Neural cell (in vitro differentiated cells): ENCODE measurements at places on chromosomes 1 and 21. TPM values are rescaled to one million over a fixed set of nuclear protein-coding genes. Genes with fewer than 3 reads are reported as not detected.

Gene SPRR2E
- polyA plus RNA-seq = not detected in 2 replicates

Gene CLCNKA
- not detected in 2 replicates for polyA plus RNA-seq

Gene NPHS2
- not detected in 2 replicates for polyA plus RNA-seq

Gene ITLN2
- polyA plus RNA-seq = not detected in 2 replicates

Gene C1QA
- polyA plus RNA-seq = not detected in 2 replicates

Gene AGT
- not detected in 2 replicates for polyA plus RNA-seq

Gene LCE6A
- not detected in 2 replicates for polyA plus RNA-seq

Gene IFI44
- polyA plus RNA-seq = not detected in 2 replicates

Gene ATP5PF
- polyA plus RNA-seq = 258 and 274 TPM in 2 replicates

Gene TNNI3K
- polyA plus RNA-seq = 3.1 and 3.5 TPM in 2 replicates

Gene GSTM5
- not detected in 2 replicates for polyA plus RNA-seq

Gene SH3BGR
- 5.5 and 13.8 TPM in 2 replicates for polyA plus RNA-seq

Gene FRRS1
- polyA plus RNA-seq = 5.0 TPM in 1 of 2 replicates, not detected in the other

Gene WNT3A
- polyA plus RNA-seq = 0.14 TPM in 1 of 2 replicates, not detected in the other

Gene RIPK4
- not detected in 2 replicates for polyA plus RNA-seq

Gene ATAD3C
- polyA plus RNA-seq = not detected in 2 replicates

Gene CCDC27
- not detected in 2 replicates for polyA plus RNA-seq

Gene DCST2
- 0.76 and 1.8 TPM in 2 replicates for polyA plus RNA-seq

Gene HSPG2
- polyA plus RNA-seq = 0.79 and 0.90 TPM in 2 replicates

Gene FLG
- not detected in 2 replicates for polyA plus RNA-seq

Gene ELF3
- 0.22 and 0.26 TPM in 2 replicates for polyA plus RNA-seq

Gene BCL2L15
- polyA plus RNA-seq = 2.6 and 4.7 TPM in 2 replicates

Gene LRRC3
- 3.8 and 5.0 TPM in 2 replicates for polyA plus RNA-seq

Gene ANKRD65
- 0.28 TPM in 1 of 2 replicates, not detected in the other for polyA plus RNA-seq

Gene CYP4A11
- 1.6 TPM in 1 of 2 replicates, not detected in the other for polyA plus RNA-seq

Gene PPT1
- 58.1 and 64.6 TPM in 2 replicates for polyA plus RNA-seq

Gene EFNA1
- 0.50 TPM in 1 of 2 replicates, not detected in the other for polyA plus RNA-seq

Gene CD53
- not detected in 2 replicates for polyA plus RNA-seq

Gene HAO2
- polyA plus RNA-seq = not detected in 2 replicates

Gene PDC
- not detected in 2 replicates for polyA plus RNA-seq

Gene IFI16
- polyA plus RNA-seq = 0.12 TPM in 1 of 2 replicates, not detected in the other

Gene CRYBG2
- polyA plus RNA-seq = 0.18 and 2.5 TPM in 2 replicates

Gene SLC22A15
- 1.7 and 3.1 TPM in 2 replicates for polyA plus RNA-seq

Gene OVAAL
- polyA plus RNA-seq = not detected in 2 replicates

Gene NEGR1
- 40.6 and 47.4 TPM in 2 replicates for polyA plus RNA-seq

Gene MAP3K7CL
- not detected in 2 replicates for polyA plus RNA-seq

Gene TMEM81
- polyA plus RNA-seq = 7.7 and 10.1 TPM in 2 replicates

Gene TTC24
- not detected in 2 replicates for polyA plus RNA-seq

Gene C1orf122
- polyA plus RNA-seq = 133 and 143 TPM in 2 replicates

Gene CFAP74
- polyA plus RNA-seq = 0.22 TPM in 1 of 2 replicates, not detected in the other

Gene PLA2G2D
- not detected in 2 replicates for polyA plus RNA-seq

Gene SUSD4
- 31.5 and 39.5 TPM in 2 replicates for polyA plus RNA-seq

Gene S100A3
- not detected in 2 replicates for polyA plus RNA-seq

Gene DLGAP3
- 2.9 and 4.7 TPM in 2 replicates for polyA plus RNA-seq

Gene ACTN2
- 6.1 and 14.9 TPM in 2 replicates for polyA plus RNA-seq

Gene GJA8
- not detected in 2 replicates for polyA plus RNA-seq

Gene OR2T33
- not detected in 2 replicates for polyA plus RNA-seq

Gene C1orf53
- polyA plus RNA-seq = 1.1 and 2.6 TPM in 2 replicates

Gene GRIK1
- 8.7 and 9.1 TPM in 2 replicates for polyA plus RNA-seq
